ENCODE measurements at places on chromosomes 2 and 18.

DNA sequence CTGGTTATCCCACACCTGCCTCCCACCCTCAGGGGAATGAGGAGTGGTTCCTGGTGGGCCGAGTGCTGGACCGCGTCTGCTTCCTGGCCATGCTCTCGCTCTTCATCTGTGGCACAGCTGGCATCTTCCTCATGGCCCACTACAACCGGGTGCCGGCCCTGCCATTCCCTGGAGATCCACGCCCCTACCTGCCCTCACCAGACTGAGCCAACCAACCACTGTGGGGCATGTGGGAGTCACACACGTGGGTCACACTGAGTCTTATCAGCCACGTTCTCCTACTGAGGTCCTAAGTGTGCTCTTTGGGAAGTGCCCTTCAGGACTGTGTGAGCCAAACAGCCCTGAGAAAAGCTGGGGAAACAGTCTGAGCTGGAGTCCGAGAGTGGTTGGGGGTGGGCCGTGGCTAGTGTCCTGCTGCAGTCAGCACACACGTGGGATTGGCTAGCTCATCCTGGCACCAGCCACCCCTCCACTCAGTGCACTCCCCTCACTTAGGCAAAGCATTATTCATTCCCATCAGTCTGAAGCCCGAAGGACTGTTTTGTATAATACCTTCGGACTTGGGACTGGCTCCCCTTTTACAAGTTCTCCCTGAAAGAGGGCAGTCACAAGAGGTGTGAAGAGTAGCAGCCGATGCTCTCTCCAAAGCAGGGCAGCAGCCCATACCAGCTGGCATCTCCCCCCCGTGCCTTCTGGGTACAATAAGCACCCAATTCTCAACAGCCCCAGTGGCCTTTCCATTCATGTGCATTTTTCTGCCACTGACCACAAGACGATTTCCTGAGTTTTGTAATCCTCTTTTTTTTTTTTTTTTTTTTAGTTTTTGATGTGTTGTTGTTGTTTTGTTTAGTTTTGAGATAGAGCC, 4.6 kb downstream of the TIGD1 start:
- DNase-seq: no peak

GRCh38 chr2:126399001-126399400, 257.0 kb upstream of the GYPC start:
- DNase-seq: no peak

- no peak for DNase-seq
Observed at GRCh38 chr2:157404363-157404762, 39.5 kb downstream of the CYTIP start.

DNA sequence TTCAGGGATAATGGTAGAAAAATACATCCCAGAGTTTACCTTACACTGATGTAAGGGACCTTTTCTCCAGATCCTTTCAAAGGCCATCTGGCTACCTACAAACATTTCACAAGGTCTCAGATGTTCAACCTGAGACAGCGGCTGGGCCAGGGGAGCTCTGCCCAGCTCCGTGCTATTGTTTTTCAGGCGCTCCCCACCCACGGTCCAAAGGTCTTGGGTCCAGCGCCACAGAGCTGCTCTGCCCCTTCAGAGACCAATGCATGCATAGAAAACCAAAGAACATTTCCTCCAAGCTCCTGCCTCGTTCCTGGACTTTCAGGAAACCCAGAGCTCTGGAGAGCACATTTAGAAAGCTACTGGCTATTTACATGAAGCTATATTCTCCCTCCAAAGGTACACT, 40.3 kb downstream of the COPS8 start:
- no peak for DNase-seq

DNA sequence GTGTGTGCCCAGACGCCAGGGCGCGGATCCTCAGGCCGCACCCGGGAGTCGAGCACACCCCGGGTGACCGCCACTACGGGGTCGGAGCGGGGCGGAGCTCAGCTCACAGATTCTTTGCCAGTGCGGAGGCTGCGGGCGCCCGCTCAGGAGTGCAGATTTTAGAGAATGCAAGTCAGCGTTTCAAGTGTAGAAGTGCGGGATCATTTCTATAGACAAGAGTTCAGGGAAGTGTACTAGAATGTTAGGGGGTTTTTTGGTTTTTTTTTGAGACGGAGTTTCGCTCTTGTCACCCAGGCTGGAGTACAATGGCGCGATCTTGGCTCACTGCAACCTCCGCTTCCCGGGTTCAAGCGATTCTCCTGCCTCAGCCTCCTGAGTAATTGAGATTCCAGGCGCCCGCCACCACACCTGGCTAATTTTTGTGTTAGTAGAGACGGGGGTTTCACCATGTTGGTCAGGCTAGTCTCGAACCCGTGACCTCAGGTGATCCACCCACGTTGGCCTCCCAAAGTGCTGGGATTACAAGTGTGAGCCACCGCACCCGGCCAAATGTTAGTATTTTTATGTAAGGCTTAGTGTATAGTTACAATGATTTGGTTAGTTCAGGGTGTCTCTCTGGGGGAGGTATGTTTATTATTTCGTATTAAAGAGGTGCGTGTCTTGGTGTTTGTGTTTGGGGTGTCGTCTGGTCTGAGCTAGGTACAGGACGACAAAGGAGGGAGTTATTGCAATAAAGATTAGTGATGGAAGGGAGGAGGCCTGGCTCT, 619 bp upstream of the FAM168B start:
- peak; percentile 72 for DNase-seq

DNA sequence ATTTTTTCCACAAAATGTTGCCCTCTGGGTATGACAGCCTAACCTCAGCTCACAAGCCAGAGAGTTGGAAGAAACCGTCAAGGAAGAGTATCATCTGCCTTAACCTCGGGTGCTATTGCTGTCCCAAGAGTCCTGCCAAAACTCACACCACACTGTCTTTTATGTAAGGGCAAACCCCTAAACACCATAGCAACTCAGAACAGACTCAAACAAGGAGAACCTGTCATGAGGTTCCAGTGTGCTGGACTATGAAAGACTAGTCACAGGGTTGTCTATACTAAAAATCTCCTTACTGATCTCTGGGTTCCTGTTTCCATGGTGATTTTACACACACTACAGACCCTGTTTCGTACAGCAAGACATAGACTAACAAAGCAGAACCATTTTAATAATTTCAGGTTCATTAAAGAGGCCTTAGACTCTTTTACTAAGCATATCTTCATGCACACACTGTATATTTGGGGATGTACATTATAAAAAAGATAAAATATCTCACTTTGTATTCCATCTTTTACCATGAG, 159.8 kb downstream of the PKP4 start:
- no peak for DNase-seq

GRCh38 chr2:17814601-17815000, 1.7 kb upstream of the MSGN1 start:
- no peak for DNase-seq

- no peak for DNase-seq
Observed at GRCh38 chr2:36781907-36782720, 85.6 kb downstream of the VIT start.

DNA sequence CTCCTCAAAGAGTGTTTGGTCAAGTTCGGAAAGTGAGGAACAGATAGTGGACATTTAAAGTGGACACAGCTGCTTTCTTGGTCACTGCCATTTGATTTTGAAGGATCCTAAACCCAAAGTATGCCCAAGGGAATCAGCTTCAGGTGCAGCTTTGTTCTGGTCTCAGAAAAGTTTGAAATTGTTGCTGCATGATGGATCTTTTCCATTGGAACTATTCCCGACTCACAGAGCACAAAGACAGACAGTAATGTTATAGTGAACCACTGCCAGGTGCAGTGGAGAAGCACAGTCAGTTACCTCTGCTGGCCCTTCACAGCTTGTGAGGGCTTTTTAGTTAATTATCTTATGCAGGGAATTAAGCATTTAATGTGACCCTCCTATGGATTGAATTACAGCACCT, 301.7 kb downstream of the PHLPP1 start:
- no peak for DNase-seq

DNA sequence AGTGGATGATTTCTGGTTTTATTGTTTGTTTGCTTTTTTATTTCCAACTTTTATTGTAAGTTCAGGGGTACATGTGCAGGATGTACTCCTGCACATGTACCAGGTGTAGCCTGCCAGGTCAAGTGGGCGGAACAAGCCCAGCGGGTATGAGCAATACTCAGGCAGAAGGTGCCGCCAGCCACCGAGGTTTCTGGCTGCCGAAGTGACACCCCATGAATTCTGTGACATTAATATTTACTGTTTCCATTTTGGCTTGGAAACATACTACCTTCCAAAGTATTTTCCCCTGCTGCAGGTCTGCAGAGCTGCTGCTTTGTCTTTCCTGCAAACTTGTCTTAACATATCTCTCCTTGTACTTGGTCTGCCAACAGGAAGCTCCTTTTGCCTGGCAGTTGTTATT, 78.5 kb downstream of the PTPN4 start:
- DNase-seq: no peak

DNA sequence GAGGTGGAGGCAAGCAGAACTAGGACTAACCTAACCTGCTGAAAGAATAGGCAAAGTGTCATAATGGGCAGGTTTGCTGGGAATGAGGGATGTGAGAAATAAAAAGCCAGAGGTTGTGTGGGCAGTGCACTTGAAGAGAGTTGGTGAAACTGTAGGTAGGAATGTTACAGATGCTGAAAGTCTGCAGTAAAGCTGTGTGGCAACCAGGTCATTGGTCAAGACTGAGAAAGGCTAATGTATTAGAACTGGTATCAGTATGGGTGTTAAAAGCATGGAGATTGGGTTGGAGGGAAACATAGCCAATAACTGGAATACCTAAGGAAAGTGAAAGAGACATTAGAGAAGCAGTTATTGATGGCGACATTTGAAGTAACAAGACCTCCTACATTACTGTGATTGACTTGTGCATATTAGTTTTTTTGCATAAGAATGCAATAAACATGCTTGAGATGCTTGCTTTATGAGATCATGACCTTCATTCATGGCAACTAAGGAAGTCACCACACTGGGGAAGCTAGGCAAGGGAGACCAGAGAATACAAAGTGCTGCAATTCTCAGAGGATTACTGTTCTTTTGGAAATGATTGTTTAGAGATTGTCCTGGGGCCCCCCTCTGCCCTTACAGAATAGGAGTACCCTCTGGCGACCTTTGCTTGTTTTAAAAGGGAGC, 11.8 kb downstream of the GULP1 start:
- no peak for DNase-seq

DNA sequence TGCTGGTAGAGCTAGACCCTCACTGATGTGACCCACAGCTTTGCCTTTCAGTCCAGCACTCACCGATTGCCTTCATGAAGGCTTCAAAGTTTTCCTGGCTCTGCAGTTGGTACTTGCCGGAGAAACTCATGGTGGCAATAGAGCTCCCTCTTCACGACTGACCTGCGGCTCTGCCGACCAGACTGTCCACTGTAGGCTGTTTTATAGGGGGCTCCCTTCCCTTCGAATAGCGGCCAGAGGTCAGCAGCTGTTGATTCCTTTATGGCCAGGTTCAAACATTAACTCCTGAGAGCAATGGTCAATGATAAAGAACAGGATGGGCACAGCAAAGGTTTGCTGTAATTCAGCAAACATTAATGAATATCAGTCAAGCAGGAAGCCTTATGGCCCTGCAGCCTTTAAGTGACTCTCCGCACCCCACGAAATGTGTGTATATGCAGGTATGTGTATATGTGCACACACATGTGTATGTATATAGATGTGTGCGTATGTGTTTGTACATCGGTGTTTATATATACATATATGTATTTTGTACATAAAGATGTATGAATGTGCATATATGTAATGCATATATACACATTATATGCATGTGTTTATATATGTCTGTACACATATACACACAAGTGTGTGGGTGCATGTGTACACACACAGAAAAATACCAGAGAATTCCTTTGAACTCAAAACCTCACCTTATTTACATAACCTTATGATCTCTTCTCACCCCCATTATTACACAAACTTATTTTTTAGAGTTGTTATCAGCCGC, at the start of gene FABP1:
Gene FABP1 (minus strand): TSS at position 175 of the 766 bp plus-strand sequence. CDS start 45 bp downstream, at position 130.
- no peak for DNase-seq

DNA sequence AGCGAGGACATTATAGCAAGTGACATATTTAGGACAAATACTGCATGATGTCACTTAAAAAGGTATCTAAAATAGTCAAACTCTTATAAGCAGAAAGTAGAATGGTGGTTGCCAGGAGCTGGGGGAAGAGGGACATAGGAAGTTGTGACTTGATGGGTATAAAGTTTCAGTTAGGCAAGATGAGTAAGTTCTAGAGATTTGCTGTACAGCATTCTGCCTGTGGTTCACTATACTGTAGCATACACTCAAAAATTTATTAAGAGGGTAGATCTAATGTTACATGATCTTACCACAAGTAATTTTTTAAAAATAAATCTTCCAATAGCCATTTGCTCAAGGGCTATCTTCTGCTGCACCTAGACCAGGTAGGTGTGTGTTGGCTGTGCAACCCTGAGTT, 78.1 kb upstream of the NPAS2 start:
- no peak for DNase-seq

DNA sequence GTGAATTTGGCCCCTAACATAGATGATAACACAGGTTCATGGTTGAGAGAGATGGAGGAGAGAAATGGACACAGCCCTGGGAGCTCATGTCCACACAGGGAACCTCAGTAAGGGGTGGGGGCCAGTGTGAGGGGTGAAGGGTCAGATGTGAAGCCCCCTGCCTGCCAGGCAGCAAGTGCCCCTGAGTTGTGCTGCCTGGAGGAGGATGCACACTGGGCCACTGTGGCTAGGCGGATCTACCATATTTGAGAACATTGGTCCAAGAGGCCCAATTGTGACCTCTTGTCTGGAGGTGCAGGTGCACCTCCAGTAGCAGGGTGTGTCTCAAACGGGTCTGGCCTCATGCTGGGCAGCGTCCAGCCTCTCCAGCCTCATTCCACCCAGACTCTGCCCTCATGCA, 99.6 kb upstream of the SNTG2 start:
- no peak for DNase-seq

DNA sequence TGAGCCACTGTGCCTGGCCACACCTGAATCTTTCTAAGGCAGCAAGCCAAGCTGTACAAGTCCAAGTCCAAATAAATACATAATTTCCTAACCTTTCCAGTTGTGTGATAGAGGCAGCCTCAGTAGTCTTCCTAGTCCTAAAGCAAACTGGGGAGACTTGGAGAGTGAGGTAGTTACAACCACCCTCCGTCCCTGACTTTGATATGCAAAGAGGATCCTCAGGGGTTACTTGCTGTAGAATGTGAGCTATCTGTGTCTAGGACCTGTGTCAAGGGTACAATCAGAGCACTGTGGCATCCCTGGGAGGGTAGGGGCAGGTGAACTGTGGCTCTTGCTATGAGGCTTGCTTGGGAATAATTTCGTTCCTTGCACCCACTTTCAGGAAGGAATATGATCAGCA, 28.3 kb upstream of the KCNG3 start:
- no peak for DNase-seq
